ENCODE measurements at places on chromosomes 3 and 15.

DNA sequence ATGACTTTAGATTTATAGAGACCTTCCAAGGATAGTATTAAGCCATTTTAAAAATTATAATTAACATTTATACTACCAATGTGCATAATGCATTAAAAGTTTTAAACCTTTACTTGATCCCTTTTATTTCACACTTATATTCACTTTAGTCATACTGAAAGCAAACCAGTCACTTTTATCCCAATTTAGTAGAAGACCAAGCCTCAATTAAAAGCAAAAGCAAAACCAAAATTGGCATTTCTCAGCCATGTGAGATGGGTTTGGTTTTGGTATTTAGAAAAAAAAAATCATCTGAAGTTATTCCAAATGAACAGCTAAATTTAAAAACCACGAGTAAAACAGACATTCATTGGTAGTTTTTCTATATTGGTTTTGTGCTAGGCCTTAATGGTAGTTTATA is 249.4 kb downstream of the LPP start:
- no peak for DNase-seq

- DNase-seq: no peak
Observed at GRCh38 chr3:61429106-61429505, 132.3 kb upstream of the PTPRG start.

DNA sequence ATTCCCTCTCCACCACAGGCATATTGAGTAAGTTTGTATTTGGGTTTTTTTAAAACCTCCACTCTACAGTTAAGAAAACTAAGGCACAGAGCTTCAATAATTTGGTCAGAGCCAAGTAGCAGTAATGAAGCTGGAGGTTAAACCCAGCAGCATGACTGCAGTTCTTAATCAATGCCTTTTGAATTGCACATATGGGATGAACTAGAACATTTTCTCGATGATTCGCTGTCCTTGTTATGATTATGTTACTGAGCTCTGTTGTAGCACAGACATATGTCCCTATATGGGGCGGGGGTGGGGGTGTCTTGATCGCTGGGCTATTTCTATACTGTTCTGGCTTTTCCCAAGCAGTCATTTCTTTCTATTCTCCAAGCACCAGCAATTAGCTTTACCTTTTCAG is 1.6 kb upstream of the CCR5 start:
- no peak for DNase-seq

DNA sequence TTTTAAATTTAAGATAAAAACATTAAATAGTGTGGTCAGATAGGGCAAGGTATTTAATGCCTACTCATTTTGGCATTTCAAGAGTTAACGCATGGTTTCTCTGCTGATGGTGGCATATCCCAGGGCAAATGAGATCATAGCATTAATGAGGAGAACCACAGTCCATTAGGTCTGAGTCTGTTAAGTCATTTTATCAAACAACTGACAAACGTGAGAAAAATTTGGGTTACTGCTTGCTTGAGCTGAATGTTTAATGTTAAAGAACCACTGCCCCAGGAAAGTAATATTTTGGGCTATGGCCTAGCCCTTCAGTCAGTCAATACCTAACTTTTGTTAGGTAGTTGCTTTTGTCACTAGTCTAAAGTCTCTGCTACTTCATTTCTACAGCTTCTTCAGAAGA is 37.9 kb upstream of the SLC2A2 start:
- no peak for DNase-seq

DNA sequence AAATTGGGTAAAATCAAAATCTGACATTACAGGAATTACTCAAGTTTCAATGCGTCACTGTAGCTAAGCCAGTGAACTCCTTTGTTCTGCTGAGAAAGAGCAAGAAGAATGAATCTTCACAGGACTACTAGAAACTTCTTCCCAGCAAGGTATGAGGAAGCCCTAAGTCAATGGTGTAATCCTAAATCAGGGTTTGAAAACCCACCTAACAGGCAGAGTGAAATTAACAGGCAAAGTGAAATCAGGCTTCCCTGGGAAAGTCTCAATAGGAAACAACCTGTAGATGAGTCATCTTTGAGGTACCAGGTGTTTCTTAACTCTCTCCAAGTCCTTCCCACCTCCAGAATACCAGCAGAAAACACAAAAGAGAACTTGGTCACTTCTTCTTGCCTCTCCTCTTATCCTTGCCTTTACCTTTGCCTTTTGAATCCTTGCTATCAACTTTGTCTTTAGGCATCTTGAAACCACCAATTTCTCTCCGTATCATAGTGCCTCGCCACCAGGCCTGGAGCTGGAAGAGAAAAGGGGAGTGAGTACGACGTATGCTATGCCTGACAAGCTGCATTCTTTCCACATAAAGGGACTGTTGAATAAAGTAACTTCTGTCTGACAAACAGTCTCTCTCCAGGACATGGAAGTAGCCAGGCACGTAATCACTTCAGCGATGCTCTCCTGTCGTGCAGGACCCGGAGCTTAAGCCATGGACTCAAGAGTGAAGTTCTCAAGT is 60.6 kb upstream of the RPL35A start:
- no peak for DNase-seq

GRCh38 chr3:15743587-15744009 is 54.2 kb downstream of the ANKRD28 start:
- DNase-seq: no peak

DNA sequence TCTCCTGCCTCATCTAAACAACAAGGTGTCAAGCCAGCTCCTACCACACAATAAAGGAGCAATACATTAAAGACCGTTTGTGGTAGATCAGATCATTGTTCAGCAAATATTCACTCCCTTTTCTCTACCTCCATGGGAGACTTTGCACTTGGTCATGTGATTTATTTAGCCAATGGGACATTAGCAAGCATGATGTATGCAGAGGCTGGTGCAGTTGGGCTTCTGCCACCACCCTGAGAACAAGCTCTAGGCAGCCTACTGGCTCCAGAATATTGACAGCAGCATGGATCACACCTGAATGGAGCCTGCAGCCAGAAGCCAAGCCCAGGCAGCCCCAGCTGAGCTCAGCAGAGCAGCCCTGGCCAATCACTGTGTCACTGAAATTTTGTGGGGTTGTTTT is 99.4 kb upstream of the UBE2E2 start:
- DNase-seq: no peak

- peak; percentile 27 for DNase-seq
Observed at GRCh38 chr3:49869525-49870126, at the start of gene CAMKV. TSS of gene CAMKV (minus strand) at chr3:49869906. CDS start at chr3:49862388, 7,518 bp downstream.

Measured in HAP-1 (cell line).